Activated effector memory CD4-positive, alpha-beta T cell treated with Interleukin-2 at 50 U/mL for 16 hours (primary cell): ENCODE measurements at places on chromosomes 11 and 22.

DNA sequence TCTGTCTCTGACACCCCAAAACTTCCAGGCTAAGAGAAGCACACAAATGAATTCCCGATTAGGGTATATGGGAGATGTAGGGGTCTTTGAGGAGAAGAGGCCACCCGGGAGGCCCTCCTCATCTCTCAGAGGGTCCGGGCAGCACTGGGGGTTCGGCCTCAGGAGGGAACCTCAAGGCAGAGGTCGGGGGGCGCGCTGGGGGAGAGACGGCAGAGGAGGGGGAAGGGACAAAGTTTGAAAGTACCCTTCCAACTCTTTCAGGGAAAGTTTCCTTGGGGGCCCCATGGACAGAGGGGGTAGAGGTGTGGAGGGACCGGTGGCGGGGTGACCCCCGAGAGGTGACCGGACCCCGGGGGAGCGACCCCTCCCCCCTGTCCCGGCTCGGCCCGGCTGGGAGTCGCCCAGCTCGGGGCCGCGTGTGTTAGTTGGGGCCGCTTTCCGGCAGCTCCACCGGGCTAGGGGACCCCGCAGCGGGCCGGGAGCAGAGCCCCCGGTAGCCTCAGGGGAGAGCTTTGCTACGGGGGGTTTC, 3.3 kb upstream of the GCAT start:
- DNase-seq, result no peak

- no peak for DNase-seq
These were observed 82.8 kb upstream of the HMGXB4 start for GRCh38 chr22:35174401-35175038.

DNA sequence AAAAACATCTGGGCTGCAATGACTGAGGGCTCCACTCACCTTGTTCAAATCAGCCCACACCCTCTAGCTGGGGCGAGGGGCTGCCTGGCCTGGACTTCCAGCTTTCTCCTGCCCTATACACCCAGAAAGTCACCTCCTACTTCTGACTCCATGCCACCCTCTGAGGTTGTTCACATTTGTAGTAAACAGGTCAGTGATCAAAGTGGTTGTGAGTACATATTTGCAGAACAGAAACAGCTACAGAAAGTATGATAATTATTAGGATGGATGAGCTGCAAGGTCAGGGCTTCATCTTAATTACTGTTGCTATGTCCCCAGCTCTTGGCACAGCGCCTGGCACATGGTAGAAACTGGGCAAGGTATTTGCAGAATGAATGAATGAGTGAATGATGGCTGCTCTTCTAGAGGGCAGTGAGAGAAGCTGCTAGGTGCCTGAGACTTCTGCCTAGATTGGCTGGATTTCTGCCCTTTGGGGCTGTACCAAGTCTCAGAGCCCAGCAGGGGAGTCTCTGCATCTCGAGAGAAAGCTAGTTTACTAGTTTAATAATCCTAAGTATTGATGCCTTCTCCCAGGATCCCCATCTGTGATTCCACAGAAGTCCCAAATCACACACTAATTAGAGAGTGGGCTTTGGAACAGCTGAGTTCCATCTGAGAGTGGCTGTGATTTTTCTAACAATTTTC, 36.0 kb downstream of the SYT13 start:
- no peak for DNase-seq

DNA sequence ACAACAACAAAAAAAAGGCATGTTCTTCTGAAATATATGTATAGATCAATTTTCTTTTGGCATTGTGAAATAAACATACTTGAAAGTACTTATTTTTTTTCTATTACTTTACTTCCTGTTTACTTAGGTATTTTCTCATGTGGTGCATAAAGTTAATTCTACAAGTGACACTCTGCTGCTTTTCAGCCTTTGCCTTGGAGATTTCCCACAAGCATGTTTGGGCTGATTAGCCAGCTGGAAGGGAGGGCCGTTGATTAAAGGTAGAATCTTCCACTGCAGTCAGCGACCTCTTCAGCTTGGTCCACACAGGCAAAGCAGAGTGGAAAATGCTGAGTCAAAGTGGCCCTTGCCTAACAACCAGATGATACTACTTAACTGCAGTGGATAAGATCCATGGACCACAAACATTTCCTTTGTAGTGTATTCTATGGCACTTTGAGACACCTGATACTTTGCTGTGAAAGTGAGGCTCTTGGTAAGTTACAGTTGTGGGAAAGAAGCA, 176.0 kb downstream of the ARHGAP42 start:
- DNase-seq, result no peak

- no peak for DNase-seq
These were observed 73.5 kb upstream of the PPARA start for GRCh38 chr22:46076651-46077339.

- no peak for DNase-seq
These were observed 42.9 kb downstream of the TPBGL start for GRCh38 chr11:75283391-75283931.

DNA sequence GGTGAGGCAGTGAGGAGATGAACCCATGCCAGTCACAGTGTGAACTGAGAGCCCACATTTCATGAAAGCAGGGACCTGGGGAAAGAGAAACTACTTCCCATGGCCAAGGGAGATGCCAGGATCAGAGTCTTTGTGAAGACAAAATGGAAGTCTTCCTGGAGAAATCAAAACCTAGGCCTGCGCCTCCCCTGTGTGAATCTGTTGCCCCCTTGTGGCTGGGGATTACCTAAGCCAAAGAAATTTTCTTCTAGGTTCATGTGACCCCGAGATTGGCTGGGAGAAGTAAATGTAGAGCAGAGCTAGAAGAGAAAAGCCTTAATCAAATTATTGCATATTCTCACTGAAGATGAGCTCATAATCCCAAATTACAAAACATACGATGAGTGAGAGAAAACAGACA, 1075.3 kb downstream of the TBC1D22A start:
- DNase-seq, result no peak

- DNase-seq, result no peak
These were observed 57.6 kb downstream of the FBXO7 start for GRCh38 chr22:32531931-32532819.

GRCh38 chr11:69470793-69471728, 10.4 kb upstream of the LINC01488 start:
- DNase-seq, result no peak

DNA sequence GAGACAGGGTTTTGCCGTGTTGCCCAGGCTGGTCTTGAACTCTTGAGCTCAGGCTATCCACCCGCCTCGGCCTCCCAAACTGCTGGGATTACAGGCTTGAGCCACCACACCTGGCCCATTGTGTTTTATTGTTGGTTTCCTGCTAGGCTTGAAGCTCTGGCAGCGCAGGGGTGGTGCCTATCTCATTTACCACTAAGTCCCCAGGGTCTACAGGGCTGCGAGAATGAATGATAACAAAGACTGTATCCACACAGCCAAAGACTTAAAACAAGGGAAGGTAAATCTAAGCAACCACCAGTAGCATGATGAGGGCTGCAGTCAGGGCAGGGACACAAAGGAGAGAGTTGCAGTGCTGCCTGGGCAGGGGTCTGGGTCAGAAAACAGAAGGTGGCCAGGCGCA, 37.3 kb upstream of the XBP1 start:
- no peak for DNase-seq

- no peak for DNase-seq
These were observed 14.3 kb upstream of the FGF19 start for GRCh38 chr11:69718147-69718546.

DNA sequence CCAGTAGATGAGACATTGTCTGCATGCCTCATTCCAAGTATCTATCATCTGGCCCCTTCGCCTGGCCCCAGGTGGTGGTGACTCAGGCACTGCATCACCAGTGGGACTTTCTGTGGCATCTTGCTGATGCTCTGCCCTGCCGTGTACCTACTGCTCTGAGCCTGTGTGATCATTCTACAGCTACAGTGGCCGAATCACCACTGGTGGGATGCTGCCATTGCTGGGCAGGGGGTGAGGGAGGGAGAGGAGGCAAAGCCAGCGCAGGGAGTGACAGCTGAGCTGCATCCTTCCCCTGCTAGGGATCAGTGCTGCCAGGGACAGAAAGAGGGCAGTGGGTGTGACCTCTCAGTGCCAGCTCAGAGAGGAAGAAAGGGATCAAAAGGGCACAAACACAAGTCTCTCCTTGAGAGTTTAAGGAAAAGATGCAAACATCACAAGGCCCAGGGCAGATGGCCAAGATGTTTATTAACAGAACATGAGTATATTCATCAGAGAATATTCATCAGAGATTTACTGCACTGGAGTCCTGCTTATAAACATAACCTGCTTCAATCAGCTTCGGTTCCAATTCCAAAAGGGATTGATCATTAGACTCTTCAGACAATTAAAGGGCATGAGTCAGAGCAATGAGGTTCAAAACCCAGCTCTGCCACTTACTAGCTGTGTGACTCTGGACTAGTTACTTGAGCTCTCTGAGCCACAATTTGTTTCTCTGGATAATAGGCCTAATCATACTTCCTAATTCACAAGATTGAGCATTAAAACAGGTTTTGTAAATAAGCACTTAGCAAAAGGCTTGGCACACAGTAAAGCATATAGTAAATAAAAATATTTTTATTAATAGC, 109.8 kb downstream of the NAT10 start:
- DNase-seq, result no peak

- no peak for DNase-seq
These were observed 475.1 kb downstream of the BRD1 start for GRCh38 chr22:49352361-49353169.

DNA sequence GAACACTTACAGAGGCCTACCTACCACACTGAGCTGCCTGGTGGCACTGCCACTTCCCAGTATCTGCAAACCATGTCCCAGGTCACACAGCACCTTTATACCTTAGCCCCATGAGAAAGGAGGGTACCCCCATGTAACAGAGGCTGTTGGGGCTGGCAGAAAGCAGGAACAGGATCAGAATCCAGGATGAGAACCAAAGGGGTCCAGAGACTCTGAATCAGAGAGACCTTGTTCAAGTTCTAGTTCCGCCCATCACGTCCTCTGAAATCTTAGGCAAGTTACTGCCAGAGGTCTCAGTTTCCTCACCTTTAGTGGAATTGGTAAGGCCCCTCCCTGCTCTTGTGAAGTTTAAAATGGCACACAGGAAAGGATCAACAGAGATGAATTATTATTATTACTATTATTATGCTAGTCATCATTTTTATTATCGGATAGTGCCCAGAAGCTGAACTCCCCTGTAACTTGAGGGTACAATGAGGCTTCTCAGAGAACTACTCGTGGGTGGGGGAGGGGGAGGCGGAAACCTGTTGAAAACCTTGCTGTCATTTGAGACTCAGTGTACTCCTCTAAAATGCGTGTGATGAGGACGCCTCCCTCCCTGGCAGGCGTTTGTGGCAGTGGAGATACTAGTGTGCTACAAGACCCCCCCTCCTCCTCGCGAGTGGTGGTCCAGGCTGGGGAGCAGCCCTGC, 9.3 kb downstream of the SELENOM start:
- DNase-seq, result no peak

GRCh38 chr11:5631969-5632635, 7.3 kb downstream of the TRIM34 start:
- DNase-seq, result no peak

DNA sequence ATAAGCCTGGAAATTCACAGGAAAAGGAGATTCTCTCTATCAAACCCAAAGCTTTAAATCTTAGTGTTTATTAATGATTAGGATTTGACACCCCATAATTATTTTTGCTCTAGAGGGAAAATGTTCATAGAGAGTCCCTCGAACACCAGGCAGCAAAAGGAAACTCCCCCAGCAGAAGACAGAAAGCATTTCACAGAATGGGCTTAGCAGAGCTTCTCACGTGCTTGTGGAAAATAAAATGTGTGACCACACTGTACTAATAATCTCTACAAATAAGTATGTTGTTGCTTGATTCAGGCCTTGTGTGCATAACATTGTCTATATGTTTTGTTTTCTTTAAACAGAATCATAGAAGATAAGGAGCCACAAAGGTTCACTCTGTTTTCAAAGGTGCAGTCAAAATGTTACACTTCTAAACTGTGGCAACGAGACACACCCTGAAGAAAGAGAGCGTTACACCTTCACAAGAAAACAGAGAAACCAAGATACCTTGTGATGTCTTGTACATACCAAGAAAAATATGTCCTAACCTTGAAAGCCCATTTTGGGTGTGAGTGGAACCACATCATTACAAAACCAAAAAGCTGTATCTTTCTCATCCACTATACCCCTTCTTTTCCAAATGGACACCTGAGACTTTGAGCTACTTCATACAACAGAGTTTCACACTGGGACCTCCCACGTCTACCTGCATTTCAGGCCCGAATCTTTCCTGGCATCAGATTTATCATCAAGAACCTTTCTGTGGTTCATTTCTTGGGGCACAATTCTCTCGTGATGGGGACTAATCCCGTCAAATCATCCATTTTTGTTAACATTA, 282.5 kb downstream of the ETS1 start:
- no peak for DNase-seq

DNA sequence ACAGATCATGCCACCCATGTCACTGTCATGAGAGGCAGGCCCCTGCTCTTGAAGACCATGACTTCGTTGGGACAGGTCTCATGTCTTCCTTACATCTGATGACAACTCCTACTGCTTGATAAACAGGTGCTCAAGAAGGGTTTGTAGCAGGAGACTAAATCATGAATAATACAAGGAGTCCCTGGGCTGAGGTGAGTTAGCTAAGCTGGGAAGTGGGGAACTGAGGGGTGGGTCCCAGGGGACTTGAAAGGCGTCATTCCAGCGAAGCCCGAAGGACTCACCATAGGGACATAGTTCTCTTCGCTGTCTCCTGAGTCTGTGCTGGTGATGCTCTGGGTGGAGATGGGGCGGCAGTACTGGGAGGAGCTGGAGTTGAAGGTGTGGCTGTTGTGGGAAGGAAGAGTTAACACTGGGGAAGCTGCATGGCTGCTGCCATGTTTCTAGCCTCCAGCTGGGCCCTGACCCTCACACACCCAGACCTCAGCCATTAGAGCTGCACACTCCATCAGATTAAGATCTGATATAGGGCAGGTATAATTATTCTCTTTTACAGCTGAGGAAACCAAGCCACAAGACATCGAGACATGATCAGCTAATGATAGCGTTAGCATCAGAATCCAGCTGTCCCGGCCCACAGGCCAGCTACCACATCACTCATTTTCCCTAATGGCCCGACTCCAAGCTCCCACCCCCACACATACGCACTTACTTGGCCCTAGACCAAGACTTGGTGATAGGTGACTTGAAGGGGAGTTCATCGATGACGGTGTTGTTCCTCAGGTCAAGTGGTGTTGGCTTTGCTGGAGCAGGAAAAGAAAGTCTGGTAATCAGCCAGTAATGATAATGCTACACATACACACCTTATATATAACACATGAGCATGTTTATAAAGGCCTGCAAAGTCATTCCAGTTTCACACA, 32.9 kb downstream of the USP35 start:
- DNase-seq, result no peak

GRCh38 chr11:79697905-79698304, 257.1 kb upstream of the TENM4 start:
- DNase-seq, result no peak

GRCh38 chr22:39176143-39176713, 23.7 kb upstream of the CBX7 start:
- no peak for DNase-seq

GRCh38 chr11:122714484-122714883, 59.0 kb downstream of the UBASH3B start:
- no peak for DNase-seq

GRCh38 chr11:12075822-12076821, 34.3 kb upstream of the MICAL2 start:
- no peak for DNase-seq

DNA sequence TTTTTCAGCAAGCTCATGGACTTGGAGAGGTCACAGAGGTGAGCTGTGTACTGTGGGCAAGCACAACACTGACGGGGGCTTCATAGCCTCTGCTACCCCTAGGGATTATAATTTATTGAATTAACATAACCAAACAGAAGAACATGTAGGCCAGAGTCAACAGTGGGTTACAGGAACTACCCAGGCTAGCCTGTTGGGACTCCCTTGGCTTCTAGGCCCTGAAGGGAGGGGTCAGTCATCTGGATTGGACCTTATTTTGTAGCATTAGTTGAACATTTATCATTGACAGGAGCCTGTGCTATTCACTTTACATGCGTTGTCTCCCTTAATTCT, 56.9 kb downstream of the KREMEN1 start:
- DNase-seq, result no peak
